Stimulated activated CD4-positive, alpha-beta T cell treated with anti-CD3 and anti-CD28 coated beads, Interleukin-12 subunit alpha, Interleukin-12 subunit beta, amount 100 ng/mL, for 4 hours (primary cell): ENCODE measurements at places on chromosomes 5 and 9.

- DNase-seq = peak; percentile 41
These were observed 2.1 kb downstream of the ANP32B start for GRCh38 chr9:97985058-97985861.

DNA sequence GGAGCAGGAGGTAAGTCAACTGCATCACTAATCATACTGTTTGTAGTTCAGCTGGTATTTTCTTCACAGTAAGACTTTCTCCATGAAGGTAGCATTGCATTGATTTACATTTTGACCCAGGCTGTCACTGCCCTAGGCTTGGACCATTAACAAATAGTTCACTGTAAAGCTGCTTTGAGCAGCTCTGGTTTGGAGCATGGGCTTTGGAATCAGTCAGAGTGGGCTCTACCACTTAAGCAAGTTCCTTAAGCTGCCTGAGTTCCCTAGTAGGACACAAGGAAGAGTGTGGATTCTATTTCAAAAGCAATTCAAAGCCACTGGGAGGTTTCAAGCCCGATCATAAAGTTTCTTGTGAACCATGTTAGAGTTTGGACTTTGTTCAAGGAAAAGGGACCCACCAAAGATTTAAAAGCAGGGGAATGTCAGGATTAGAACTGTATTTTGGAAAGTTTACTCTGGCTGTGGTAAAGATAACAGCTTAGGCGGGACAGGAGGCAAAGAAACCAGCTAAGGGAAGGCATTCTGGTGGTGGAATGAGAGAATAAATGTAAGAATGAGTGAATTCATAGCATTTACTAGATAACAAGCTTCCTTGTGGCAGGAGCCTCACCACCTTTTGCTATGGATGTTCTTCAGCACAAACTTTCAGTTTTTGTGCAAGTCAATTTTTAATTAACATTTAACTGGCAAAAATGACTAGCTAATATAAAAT is 12.3 kb upstream of the PANK3 start:
- DNase-seq = no peak

GRCh38 chr5:164073081-164073480 is 567.7 kb downstream of the MAT2B start:
- no peak for DNase-seq

DNA sequence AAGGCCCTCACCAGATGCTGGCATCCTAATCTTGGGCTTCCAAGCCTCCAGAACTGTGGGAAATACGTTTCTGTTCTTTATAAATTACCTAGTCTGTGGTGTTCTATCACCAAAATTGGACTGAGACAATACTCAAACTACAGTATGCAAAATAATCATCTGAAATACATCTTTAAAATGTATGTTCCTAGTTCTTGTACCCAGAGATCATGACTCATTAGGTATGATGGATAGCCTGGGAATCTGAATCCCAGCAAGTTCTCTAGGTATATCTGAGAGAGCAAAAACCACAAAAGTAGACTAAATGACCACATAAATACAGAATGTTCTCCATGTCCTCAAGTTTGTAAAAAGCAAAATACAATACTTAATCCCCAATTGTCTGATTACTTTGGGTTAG is 166.3 kb downstream of the YIPF5 start:
- DNase-seq = no peak

- DNase-seq = no peak
These were observed 39.3 kb upstream of the DAB2 start for GRCh38 chr5:39464088-39464487.

DNA sequence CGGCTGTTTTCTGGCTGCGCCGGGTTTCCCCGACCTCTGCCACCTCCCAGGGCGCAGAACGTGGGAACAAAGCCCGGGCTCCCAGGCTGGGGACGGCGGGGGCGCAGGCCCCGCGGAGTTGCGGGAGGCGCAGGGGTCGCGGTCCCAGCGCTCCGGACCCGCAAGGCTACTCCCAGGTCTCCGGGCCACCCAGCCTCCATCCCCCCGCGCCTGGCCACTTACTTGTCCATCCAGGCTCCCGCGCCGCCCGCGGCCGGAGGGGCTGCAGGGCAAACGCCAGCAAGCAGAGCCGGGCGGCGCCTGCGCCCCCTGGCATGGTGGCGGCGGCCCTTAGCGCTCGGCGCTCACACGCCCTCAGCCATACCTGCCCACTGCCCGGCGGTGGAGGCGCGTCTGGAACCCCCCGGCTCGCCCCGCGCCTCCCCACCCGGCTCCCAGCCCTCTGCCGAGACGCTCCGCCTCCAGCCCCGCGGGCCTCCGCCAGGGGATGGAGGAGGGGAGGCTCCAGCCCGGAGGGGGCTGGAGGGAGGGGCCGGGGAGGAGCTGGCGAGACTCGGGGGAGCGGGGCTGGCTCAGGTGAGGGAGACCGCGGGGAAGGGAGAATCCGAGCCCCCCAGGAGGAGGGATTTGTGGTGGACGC is at the start of gene ADAM19:
Gene ADAM19 (minus strand): TSS at position 395 of the 640 bp plus-strand sequence. CDS start 79 bp downstream, at position 316.
- peak; percentile 62 for DNase-seq

DNA sequence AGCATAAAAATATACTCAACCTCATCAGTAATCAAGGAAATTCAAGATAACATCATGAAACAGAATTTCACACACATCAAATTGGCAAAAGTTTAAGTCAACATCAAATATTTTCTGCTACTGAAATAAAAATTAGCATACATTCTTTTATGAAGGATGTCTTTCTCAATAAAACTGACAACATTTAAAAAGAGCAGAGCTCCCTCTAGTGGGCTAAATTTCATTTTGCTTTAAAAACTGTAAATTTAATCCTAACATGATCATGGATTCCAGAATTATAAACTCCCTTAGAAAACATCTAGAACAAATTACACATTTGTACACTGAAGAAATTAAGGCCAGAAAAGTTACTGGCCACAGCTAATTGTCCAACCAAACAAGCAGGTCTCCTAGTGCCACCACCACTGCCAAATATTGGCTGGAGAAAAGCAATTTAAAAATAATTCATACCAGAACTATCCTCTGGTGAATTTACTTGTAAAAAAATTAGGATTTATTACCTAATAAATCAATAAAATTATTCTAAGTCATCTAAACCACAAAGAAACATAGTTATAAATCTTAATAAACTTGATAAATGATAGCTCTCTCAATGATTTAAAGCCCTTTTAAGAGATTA is 31.2 kb downstream of the DEPDC1B start:
- DNase-seq = no peak

DNA sequence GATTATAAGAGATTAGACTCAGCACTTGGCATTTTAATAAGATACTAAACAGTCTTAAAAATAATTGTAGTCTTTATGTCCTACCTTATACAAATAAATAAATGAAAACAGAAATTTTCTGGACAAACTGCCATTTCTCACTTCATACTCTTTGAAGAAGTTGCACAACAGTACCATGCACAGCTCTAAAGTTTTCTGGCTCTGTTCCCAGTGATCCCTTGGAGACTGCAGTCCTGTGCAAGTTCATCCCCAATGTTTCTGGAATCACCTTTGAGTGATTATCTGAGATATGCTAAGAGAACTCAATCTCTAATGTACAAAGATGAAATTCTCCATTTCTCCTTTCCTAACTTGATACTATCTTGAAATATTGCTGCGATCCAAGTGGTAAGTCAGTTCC is 330.4 kb upstream of the EDIL3 start:
- DNase-seq = no peak
